Naive thymus-derived CD4-positive, alpha-beta T cell (primary cell): ENCODE measurements at places on chromosomes 1 and 21. TPM values are rescaled to one million over a fixed set of nuclear protein-coding genes. Genes with fewer than 3 reads are reported as not detected.

The PIK3R3 gene
- 0.21 TPM for total RNA-seq

The C4BPB gene
- total RNA-seq = 4.9 TPM

The TMEM200B gene
- not detected for total RNA-seq

The OR10Z1 gene
- not detected in 2 replicates for total RNA-seq
